ENCODE measurements at places on chromosomes 2 and 18.

GRCh38 chr2:113818382-113818951, 62.0 kb upstream of the SLC35F5 start:
- no peak for DNase-seq

GRCh38 chr18:7566244-7566566, 911 bp upstream of the PTPRM start:
- DNase-seq, result no peak

- DNase-seq, result no peak
Observed at GRCh38 chr2:35463805-35464596, 891.6 kb upstream of the CRIM1 start.

DNA sequence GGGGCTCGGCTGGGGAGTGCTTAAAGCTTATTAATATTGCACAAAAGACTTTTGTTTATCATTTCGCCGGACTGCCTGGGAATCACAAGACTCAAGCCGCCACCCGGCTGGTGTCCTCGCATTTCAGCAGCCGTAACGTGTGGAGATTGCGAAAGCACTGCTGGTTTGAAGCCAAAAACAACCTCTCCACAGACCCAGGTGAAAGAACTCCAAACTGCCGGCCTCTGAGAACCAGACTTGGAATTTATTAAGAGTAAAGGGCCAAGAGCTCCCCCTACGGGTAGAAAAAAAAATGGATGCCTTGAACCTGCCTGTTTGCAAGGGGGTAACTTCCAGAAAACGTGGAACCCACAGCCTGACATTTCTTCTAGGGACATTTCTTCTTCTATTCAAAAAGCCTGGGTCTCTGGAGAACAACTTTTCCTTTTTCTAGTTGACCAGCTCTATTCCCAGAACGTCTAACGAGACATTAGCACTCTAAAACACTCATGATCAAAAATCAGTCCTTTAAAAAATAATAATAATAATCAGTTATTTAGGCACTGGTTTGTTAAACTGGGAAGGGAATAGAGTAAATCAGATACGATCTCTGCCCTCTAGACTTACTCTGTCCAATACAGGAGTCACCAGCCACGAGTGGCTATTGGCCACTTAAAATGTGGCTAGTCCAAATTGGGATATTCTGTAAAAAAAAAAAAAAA, 216.3 kb downstream of the C1D start:
- peak; percentile 10 for DNase-seq

DNA sequence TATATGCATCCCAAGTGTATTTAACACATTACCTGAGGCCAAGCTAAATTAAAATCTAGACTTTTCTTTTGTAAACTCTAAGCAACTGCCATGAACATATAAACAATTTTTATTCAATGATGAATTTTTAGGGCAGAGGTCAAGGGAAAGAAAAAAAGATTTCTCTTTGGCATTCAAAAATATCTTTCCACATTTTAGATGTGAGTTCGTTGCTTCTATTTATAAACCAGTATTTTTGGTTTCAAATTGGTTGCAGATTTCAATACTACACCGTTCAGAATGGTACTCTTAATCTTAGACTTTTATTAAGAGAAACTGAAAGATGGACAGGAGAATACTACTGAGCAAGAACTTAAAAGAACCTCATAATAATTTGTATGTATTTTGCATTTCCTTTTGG, 293.6 kb upstream of the CCDC68 start:
- no peak for DNase-seq

- peak; percentile 94 for DNase-seq
Observed at GRCh38 chr2:219245148-219245898, at the start of the genes GLB1L and STK16. Gene GLB1L, minus strand, starts transcription at chr2:219245444. Its CDS starts 1,871 bp downstream, at chr2:219243573. Gene STK16, plus strand, starts transcription at chr2:219245479. Its CDS starts 521 bp downstream, at chr2:219246000.

DNA sequence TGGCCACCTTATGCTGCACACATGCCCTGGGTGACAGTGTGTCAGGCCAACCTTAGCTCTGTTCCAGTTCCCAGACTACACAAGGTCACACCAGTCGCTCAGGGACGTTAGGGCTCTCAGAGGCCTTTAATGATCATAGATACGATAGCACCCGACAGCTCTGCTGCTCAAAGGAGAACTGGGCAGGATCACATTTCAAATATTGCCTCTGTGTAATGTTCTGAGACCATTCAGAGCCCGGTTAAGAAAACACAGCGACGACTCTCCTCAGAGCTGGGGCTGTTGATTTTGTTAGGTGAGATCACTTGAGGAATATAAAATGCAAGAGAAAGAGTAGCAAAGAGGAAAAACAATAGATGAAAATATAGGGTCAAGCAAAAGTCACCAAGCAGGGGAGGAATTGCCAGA, 166.6 kb upstream of the TANK start:
- no peak for DNase-seq

DNA sequence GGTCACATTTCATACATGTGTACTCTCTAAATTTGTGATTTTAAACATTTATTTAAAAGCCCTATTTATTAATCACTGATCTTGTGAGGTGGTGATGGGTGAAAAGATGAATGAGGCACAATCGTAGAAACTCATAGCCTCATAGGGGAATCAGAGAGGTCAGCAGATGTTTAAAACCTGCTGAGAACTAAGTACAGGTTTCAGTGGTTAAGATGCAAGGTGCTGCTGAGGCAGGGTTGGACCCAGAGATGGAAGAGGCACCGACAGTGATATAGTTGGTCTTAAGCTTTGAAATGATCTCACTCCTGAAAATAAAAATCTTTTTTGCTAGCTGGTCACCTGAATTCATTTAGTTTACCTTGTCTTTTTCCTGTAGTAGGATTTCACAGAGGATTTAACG, 49.6 kb downstream of the LINC00305 start:
- DNase-seq, result no peak

DNA sequence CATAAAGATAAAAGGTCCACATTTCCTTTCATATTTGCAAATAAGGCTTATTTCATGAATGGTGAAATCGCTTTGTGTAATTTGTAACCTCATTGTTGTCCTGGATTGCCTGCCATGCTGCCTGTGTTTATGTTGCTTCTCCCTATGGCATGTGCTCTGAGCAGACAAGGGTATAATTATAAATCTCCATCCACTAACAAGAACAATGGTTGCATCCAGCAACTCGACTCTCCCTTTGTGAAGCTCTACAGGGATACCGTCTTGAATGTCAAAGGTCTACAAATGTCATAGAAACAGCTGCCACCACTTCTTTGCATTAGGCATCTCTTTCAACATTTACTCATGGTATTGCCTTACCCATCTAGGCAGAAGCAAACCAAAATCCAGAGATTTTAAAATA, 209.6 kb downstream of the SLC8A1 start:
- no peak for DNase-seq

GRCh38 chr2:64970495-64970894, 18.7 kb upstream of the SLC1A4 start:
- DNase-seq, result no peak

DNA sequence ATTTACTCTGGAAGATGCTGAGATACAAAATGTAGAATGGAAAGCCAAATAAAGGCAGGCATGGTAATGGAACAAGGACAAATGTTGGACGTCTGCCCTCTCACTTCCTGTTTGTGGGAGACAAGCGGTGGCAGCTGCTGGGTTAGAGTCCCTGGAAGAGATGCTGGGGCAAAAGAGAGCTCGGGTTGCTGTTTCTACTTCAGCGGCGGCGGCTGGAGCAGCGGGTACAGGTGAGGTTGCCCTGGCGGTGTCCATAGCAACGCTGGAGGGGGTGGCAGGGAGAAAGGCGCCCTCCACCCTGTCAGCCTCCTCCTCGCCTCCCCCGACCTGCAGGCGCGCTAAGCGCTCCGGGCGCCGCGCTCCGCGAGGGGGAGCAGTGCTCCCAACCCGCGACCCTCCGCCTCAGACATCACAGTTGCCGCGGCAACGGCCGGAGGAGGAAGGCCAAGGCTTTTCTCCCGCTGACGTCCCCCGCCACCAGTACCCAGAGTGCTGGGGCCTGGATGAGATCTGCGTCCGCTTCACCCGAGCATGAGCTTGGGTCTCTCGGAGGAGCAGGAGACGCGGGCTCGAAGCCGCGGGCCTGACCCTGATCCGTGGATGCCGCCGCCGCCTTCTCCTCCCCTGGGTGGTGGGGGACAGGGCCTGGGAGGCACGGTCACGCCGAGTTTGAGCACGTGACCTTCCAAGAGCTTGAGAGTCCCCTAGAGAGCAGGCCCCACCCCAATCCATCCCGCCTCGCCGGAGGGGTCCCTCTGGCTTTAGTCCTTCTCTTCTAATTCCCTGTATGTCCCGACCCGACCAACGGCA, 65.6 kb downstream of the NOL4 start:
- DNase-seq, result no peak

DNA sequence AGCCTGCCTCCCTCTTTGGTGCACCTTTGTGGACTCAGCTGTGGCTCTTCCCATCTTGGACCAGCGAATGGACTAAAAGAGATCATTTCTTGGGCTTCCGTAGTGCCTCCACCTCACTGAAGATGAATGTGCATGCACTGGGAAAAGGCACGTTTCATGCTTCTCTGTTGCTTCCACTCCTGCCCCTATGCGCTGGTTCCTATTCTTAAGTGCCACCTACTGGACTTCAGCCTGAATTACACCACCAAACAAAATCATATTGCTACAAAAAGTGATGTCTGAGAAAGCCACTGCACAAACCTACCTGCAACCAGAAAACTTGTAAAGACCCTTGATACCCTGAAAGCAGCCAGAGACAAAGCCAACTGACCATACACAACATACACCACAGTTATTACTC, 695.6 kb downstream of the TSN start:
- no peak for DNase-seq
